Foreskin fibroblast (primary cell): ENCODE measurements at places on chromosomes 6 and 20.

DNA sequence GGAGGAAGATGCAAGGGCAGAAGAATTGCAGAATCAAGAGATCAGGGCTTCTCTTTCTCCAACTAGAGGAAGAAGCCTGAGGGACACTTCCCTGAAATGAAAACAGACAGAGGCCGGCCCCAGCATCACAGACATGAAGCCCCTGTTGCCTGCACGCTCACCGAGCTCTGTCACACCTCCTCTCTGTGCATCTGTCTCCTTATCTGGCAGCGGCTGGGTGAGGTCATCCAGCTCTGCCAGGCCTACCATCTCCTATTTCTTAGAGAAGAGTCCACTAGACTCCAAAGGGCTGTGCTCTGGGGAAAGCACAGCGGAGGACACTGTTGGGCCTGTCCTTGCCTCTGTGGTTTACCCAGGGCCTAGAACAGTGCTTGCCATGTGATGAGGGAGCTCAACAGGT is 71.9 kb upstream of the MLN start:
- DNase-seq = no peak

DNA sequence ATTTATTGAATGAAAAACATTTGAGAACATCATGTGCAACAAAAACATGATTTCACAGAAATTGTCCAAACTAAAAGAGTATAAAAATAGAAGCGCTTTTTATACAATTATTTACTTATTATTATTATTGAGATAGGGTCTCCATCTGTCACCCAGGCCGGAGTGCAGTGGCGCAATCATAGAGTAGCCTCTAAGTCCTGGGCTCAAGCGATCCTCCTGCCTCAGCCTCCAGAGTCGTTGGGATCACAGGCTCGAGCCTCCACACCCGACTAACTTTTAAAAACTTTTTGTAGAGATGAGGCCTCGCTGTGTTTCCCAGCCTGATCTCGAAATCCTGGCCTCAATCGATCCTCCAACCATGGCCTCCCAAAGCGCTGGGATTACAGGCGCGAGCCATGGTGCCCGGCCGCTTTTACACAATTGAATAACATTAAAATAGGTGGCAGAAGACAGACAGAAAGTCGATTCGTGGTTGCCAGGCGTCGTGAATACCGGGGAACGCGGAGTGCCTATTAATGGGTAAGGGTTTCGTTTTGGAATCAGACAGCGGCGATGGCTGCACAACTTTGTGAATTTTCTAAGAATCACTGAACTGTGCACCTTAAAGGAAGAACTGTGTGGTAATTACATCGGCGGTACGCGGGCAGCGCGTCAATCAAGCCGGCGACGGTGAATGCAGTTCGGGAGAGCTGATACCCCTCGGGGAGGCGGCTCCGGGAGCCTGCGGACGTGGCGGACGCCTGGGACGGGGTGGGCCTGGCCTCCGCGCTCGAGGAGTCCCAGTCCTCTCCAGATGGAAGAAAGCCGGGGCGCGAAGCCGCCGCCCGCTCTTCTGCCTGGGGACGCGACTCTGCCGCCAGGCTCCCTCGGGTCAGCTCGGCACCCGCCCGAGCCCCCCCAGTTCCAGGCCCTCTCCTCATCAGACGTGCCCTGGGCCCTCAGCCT is 807 bp downstream of the TBC1D20 start:
- peak; percentile 24 for DNase-seq

- no peak for DNase-seq
Observed at GRCh38 chr6:112695001-112695400, 347.9 kb downstream of the RFPL4B start.

- no peak for DNase-seq
Observed at GRCh38 chr6:140061110-140062042, 686.9 kb upstream of the CITED2 start.

GRCh38 chr6:145627451-145627850 is 107.9 kb downstream of the EPM2A start:
- peak; percentile 13 for DNase-seq

GRCh38 chr6:80454197-80454596 is 347.7 kb downstream of the BCKDHB start:
- peak; percentile 95 for DNase-seq

DNA sequence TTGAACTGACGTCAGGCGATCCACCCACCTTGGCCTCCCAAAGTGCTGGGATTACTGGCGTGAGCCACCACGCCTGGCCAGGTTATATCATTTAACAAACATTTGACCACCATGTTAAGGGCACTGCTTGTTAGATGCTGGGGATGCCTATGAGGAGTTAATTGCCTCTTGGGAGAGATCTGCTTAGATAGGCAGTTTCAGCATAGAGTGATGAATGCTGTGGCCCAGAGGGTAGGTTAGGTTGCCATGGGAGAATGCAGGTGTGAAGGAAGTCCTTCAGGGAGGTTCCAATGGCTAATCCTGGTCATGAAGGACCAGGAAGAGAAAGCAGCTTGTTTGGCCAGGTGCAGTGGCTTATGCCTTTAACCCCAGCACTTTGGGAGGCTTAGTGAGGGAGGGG is 17.0 kb downstream of the PHF20 start:
- no peak for DNase-seq

DNA sequence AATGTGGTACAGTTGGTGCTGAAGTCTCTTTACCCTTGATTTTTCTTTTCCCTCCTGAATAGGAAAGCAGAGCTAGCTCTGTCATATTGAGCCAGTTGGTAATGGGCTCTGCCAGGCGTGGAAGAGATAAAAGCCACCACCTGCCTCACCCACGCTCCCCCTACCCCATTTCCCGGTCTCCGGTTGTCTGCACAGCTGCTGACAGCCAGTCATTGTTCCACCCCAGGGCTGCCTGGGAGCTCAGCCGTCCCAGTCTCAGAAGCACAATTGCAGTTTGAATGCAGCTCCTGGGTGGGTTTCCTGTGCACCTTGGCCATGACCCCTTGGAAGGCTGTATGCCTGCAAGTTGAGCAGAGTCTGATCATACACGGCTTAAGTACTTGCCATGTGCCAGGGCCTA is 675.2 kb upstream of the FLRT3 start:
- DNase-seq = no peak

GRCh38 chr6:111069382-111070104 is 17.8 kb upstream of the SLC16A10 start:
- no peak for DNase-seq

DNA sequence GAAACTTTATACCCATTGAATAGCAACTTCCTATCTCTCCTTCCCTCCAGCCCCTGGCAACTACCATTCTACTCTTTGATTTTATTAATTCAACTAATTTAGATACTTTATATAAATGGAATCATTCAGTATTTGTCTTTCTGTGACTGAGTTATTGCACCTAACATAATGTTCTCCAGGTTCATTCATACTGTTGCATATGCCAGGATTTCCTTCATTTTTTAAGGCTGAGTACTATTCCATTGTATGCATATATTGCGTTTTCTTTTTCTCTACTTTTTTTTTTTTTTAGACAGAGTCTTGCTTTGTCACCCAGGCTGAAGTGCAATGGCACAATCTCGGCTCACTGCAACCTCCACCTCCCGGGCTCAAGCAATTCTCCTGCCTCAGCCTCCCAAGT is 49.5 kb upstream of the BEND6 start:
- DNase-seq = no peak

DNA sequence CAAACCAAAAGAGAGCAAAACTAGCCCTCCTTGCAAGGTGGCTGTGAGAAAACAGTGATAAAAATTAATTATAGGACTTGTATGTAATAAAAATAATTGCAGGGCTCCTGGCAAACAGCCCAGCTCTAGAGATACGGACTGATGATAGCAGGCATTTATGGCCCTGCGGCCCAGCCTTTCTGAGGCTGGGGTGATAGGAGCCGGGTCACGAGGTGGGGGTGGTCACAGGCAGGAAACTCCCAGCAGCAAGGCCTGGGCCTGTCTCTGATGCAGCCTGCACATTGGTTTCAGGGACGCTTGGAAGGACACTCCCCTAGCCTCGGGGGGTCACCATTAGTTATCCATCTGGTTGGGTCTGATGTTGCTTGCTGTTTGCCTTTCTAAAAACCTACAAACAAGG is 18.7 kb upstream of the TTPAL start:
- DNase-seq = peak; percentile 17

GRCh38 chr6:158627940-158628211 is 16.7 kb downstream of the DYNLT1 start:
- no peak for DNase-seq

DNA sequence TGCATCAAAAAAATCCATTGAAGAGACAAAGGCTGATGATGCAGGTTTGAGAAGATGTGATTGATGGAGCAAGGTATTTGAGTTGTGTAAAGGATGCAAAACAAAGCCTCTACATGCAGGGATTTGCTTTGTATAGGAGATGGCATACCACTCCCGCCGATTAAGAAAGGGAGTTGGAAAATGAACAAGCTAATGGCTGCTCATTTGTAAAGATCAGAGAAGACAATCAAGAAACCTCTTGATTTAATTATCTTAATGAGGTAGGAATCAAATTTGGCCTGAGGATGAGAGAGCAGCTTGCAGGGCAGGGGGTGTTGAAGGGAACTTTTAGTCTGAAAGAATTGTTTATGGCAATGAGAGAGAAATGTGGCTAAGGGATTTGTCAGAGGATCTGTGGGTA is 448.2 kb upstream of the ADGRB3 start:
- no peak for DNase-seq

DNA sequence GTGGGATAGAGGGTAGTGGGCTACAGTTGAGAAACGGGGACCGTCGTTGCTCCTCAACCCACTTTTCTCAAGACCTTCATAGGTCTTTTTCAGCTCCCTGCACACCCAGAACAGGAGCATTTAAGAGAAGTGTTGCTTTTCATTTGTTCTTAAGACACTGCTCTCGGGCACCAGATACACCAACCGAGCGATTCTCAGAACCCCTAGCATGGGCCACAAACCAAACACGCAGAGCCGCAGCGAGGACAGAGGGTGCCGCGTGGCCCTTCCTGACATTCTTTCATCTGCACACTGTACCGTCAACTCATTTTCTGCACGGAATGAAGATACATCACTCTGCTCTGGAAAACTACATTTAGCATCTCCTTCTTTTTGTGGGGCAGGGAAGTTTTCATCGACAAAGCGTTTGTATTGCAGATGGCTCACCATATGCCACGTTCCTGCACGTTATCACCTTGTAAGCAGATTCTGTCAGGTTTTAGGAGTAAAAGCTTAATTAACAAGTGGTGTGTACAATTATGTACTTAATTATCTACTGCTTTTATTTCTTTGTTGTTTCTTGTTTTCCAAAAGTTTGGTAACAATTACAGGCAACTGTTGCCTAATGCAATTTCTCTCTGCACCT is 70.4 kb upstream of the MLN start:
- no peak for DNase-seq

GRCh38 chr20:60137657-60138245 is 179.5 kb downstream of the CDH26 start:
- DNase-seq = no peak

DNA sequence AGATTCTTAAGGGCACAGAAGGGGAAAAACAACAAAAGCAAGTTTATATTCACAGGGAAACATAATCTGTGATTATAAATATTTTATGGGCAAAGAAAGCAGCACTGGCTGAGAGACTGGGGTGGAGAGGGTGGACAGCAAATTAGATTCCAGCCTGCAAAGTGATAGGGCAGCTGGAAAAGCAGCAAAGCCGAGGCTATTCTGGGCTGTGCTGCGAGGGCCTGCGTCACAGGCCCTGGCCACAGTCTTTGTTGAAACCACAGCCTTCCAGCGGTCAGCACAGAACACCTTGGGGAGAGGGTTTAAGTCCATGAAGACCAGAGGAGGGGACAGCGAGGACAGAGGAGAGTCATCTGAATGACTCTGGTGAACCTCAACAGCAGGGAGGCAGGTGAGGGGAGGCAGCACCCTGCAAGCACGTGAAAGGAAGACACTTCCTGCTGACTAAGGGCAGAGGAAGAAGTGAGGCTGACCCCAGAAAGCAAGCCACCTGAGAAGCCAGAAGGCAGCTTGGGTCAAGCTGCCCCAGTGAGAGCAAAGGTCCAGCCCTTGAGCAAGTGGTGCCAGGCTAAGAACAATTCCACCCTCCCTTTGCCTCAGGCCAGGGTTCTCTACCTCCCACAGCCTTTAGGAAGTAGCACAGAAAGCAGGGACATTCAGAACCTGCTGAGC is 17.1 kb downstream of the MRPL14 start:
- DNase-seq = no peak

DNA sequence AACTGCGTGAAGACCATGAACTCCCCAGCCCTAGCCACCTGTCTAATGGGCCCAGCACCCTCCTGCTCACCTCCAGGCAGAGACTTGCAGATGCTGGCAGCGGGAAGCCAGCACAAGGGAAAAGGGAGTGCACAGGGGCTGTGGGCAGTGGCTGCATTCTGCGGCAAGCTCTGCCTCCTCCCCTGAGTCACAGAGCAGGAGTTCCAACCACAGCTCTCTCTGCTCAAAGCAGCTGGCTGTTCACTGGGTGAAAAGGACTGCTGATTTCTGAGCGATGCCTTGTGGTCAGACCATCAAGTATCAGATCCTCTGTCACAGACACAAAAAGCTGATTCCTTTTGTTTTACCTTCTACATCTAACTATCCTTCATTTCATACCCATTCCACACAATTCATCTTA is 10.5 kb downstream of the NKX2-2 start:
- DNase-seq = no peak

GRCh38 chr20:48728042-48728825 is 99.6 kb downstream of the PREX1 start:
- no peak for DNase-seq

- DNase-seq = no peak
Observed at GRCh38 chr20:8471465-8471864, 339.4 kb downstream of the PLCB1 start.
